Renal pelvis (tissue), 12 donors: ENCODE measurements at places on chromosomes 11 and 22. TPM values are rescaled to one million over a fixed set of nuclear protein-coding genes. Genes with fewer than 3 reads are reported as not detected.

- no peak for DNase-seq
These were observed 107.8 kb upstream of the RASSF10 start for GRCh38 chr11:12901272-12901671.

DNA sequence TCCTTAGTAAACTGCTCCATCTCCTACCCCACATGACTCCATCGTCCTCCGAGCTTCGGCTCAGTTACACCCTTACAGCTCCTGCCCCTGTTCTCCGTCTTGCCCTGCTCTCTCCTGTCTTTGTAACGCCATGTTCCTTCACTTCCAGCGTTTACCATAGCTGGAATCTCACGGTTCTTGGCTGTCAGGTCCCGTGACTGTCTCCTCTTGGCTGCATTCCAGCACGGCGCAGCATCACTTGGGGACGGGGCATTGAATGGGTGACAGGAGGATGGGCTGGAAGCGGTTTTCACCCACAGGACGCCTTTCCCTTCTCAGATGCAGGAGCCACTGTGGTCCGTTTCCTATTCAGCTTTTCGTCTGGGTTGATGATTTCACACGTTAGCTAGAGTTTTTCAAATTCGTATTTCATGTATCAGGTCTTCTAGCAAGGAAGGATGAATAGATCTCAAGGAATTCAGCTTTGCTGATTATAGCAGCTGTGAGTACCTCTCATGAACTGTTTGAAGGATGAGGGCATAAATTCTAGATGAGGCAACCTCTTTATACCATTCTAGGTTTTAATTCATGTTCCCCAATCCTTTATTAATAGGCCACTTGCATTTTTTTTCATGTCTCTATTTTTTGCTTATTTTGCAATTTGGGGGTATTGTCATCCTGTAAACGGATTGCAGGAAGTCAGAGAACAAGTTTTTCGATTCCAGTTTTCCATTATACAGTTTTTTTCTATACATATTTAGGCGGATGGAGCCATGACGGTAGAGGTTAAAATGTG is 29.1 kb downstream of the ZBED4 start:
- no peak for DNase-seq

DNA sequence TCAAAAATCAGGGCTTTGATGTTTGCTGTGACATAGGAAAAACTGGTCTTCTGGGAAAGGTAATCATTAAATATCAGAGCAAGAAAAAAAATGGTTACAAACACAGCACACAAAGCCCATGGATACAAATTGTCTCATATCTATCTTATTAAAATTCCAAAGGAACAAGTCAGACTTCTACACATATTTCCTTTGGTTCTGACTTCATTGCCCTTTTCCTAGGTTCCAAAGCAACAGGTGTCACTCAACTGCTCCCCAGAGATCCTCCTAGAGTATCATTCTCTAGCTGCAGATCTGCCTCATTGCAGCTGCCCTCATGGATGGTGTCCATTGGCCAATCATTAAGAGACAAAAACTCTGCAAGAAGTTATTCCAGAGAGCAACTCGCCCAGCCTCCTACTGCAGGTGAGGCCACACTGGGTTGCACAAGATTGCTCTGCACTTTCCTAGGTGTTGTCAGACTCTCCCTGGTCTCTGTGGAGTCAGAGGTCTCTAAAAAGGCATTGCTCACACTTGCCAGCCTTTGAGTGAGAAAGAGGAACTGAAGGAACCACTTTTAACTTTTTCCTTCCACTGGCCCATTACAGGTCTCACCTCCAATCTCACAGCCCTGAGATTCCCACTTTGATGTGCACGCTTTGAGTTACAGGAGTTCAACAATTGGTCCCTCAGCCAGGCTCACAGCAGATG is 5.7 kb downstream of the DRICH1 start:
- no peak for DNase-seq

GRCh38 chr22:40679249-40679963 is at the start of gene MCHR1:
Gene MCHR1 (plus strand): TSS chr22:40679484. CDS start chr22:40679653, 169 bp downstream.
- DNase-seq: no peak

GRCh38 chr11:47233989-47234668 is 14.5 kb downstream of the ACP2 start:
- DNase-seq: no peak

GRCh38 chr11:110431051-110431672 is 1.4 kb downstream of the FDX1 start:
- no peak for DNase-seq

- DNase-seq: peak; percentile 63
These were observed 7.3 kb downstream of the KCNJ1 start for GRCh38 chr11:128859563-128860441.

The EFEMP2 gene
- polyA plus RNA-seq: 137 TPM

GRCh38 chr11:123230346-123230745 is 35.3 kb upstream of the CLMP start:
- DNase-seq: no peak

The ANKK1 gene
- 0.89 TPM for polyA plus RNA-seq

The RRAS2 gene
- polyA plus RNA-seq: 48.3 TPM

- DNase-seq: no peak
These were observed 14.4 kb downstream of the CABIN1 start for GRCh38 chr22:24025475-24025874.
